ENCODE measurements at places on chromosomes 5 and 9.

DNA sequence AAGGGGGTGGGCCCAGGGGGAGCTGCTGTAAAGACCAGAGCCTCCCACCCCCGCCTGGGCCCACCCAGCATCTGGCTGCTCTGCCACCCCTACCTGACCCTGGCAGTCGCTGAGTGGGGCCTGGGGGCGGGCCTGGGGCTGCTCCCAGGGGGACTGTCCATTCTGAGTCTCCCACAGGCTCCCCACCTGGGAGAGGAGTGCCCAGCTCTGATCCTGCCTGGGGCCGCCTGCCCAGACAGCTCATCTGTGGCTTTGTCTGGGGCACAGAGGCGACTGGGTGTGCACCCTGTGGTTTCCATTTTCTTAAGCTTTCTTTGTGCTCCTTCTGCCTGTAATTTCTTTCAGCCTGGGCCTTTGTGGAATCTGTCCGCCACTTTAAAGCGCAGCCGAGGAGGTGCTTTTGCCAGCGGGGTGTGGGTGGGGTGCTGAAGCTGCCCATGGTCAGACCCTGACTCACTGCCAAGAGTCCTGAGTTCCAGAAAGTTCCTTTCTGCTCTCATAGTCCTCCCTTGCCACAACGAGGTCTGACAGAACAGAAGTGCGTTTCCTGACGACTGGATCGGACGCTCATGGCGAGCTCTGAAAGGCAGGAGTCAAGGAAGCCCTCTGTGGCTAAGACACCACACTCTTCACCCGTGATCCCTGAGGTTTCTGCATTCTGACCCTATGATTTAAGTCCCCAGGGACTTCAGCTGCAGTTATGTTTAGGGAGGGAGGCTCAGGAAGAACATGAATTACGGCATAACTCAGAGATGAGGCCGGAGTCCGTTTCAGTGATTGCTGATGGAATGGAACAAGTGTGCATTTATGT, 225.0 kb downstream of the FANCC start:
- DNase-seq, result peak; percentile 98

GRCh38 chr5:622359-622758, 10.2 kb downstream of the CEP72 start:
- DNase-seq, result no peak

DNA sequence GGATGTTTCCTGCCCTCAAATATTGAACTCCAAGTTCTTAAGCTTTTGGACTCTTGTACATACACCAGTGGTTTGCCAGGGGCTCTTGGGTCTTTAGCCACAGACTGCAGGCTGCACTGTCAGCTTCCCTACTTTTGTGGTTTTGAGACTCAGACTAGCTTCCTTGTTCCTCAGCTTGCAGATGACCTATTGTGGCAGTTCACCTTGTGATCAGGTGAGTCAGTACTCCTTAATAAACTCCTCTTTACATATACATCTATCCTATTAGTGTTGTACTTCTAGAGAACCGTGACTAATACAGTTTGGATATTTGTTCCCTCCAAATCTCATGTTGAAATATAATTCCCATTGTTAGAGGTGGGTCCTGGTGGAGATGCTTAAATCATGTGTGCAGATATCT, 681.9 kb upstream of the ARRDC3 start:
- no peak for DNase-seq

GRCh38 chr5:172903790-172904189, 55.4 kb upstream of the RPL26L1 start:
- DNase-seq, result peak; percentile 88

DNA sequence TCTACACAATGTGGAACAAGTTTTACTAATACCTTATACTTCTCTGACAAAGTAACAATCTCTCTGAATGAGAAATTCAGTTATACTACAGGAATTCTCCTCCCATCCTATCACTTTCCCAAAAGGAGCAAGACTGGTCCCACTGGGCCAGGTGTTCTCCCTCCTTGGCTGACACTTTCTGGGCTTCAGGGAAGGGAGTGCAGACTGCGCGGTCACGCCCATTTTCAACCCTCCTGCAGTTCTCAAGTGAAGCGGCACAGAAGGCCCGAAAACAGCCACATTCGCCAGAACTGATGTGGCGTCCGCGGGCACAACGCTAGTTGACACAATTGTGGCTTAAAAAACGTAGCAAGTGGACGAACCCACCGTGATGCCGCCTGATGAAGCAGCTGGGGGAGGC, 603 bp downstream of the SAXO1 start:
- no peak for DNase-seq

- peak; percentile 63 for DNase-seq
Observed at GRCh38 chr5:32232441-32233219, 58.5 kb upstream of the GOLPH3 start.

- no peak for DNase-seq
Observed at GRCh38 chr9:74205056-74205455, 292.1 kb upstream of the RORB start.

GRCh38 chr9:91694081-91694870, 255.8 kb downstream of the ROR2 start:
- no peak for DNase-seq

DNA sequence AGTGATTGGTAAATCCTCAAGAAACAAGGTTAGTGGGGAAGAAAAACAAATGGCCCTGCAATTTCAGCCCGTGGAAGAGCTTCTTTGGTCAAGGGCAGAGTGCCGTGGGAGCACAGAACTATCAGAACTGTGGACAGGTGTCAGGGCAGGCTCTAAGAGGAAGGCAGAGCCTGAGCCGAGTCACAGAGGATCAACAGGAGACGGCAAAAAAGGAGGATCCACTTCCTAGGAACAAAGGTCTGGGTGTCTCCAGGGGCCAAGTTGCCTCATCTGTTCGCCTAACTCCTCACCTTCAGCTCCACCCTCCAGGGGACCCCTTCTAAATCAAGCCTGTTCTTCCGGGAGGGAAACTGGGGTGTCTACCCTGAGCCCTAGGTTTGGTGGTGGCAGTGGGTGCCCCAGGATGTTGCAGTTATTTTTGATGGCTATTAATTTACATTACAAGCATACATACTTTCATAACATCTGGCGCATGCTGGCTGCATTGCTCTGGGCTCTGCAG, 88.0 kb downstream of the FEM1C start:
- DNase-seq, result no peak

DNA sequence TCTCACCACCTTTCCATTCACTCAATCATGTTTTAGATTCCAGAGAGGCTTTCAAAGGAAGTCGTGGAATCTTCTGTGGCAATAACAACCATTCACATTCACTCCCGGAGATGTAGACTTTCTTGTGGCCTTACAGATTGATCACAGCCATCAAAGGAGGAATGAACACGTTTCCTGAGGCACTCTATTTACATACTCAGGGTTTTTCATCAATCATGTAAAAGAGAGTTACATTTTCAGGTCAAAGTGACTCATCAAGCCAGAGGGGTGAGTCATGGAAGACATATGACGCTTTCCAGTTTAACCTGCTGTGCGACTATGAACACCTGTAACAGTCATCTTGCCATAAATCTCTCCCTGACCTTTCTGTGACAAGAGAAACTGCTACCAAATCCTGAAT, 39.3 kb upstream of the RAD23B start:
- peak; percentile 43 for DNase-seq

- DNase-seq, result no peak
Observed at GRCh38 chr5:41787265-41787664, 83.0 kb downstream of the OXCT1 start.

GRCh38 chr9:119736491-119737454, 367.5 kb upstream of the BRINP1 start:
- no peak for DNase-seq

GRCh38 chr5:157312492-157312891, 46.6 kb downstream of the CYFIP2 start:
- DNase-seq, result peak; percentile 44

GRCh38 chr5:171549274-171549673, 129.8 kb downstream of the FGF18 start:
- DNase-seq, result no peak

DNA sequence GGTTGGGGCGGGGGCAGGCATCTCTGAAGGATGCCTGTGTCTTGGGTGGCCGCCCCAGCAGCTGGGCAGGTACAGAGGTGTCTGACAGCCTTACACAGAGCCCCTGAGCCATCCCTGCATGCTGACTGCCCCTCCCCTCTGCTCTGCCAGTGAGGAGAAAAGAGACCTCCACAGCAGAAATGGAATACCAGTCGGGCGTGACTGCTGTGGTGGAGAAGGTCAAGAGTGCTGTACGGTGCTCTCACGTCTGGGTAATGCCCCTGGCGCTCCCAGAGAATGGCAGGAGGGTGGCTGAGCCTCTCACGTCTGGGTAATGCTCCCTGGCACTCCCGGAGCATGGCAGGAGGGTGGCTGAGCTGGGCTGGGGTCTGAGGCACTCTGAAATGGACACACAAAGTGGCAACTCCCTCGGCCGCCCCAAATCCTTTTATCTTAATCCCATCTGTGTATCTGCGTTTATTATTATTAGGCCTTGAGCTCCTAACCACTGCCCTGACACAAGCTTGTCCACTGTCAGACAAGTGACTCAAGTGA, 2.5 kb upstream of the RABL6 start:
- no peak for DNase-seq

DNA sequence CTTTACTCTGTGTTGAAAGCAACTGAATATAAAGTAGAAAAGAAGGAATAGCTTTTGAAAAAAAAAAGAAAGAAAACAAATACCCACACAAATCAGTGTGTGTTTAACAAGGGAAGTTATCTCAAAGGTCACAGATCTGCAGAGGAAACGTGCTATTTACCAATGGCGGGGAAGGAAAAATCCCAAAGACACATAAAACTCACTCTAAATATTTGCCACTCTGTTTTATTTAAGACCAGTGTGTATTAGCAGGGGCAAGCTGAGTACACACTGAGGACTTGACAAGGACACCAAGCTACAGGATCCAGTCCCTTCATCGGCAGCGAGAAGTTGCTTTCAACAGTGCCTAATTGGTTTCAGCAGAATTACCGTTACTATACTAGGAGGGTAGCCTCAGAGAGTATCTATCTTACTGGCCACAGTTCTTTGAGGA, 252.5 kb downstream of the DEPDC1B start:
- no peak for DNase-seq

DNA sequence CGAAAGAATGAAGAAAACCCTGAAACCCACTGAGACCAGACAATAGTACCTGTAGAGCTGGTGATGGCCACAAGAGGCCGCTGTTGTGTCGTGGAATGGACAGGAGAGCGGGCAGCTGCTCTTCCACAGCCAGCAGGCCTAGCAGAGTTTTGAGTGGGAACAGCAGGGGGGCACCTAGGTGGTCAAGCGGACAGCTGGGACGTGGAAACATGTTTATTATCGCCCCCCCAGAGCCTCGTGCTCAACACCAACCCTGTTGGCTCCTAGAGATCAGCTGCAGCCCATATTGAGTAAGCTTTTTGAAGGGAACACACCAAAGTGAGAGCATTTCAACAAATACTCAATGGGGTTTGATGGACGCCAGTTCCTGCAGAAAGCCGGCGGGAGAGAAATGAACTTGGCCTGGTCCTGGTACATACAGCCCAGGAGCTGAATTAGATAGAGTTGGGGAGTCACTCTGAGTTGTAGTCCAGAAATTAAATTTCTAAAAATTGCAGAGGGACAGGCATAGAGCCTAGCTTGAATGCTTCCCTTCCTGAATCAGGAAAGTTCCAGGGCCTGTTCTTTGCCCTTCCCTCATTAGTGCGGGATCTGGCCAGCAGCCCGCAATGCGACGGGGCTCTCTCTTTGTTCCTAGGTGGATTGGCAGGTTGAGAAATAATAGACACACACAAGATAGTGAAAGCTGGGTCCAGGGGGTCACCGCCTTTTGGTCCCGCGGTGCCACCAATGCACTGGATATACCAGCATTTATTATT, 33.8 kb downstream of the MFAP3 start:
- peak; percentile 65 for DNase-seq

DNA sequence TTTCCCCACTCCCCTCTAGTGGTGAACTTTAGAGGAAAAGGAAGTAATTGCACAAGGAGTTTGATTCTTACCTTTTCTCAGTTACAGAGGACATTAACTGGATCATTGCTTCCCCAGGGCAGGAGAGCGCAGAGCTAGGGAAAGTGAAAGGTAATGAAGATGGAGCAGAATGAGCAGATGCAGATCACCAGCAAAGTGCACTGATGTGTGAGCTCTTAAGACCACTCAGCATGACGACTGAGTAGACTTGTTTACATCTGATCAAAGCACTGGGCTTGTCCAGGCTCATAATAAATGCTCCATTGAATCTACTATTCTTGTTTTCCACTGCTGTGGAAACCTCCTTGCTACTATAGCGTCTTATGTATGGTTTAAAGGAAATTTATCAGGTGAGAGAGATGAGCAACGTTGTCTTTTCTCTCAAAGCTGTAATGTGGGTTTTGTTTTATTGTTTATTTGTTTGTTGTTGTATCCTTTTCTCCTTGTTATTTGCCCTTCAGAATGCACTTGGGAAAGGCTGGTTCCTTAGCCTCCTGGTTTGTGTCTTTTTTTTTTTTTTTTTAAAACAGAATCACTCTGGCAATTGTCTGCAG, 25.3 kb downstream of the SLC22A5 start:
- no peak for DNase-seq

GRCh38 chr9:7370988-7371387, 428.6 kb downstream of the DMAC1 start:
- DNase-seq, result no peak

DNA sequence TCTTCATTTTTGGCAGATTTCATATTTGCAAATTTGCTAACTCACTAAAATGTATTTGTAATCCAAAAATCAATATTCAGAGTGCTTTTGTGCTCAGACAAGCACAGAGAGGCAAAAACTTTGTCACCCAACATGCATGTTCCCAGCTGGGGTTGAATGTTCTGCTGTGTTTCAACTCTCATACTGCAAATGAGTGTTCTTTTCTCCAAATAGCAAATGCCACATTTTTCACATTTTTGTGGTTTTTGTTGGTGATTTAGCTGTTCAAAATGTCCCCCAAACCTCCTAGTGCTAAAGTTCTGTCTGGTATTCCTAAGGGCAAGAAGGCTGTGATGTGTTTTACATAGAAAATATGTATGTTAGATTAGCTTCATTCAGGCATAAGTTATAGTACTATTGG, 87.3 kb upstream of the PCSK5 start:
- DNase-seq, result peak; percentile 92

DNA sequence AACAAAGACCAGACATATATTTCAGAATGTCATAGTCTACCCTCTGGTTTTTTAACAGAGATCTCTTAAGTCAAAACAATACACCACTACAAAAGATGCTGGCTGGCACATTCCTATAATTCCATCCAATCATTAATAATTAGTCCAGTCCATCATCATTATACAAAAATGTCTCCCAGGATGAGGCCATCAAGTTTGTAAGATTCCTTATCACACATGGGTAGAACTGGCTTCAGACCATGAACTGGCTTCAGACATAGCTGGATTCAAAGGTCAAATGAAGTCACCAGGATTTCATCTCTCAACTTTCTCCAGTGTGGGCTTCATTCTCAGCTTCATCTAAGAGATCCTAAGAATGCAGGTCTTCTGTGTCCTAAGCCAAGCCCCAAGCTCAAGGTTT, 147.1 kb downstream of the ENC1 start:
- DNase-seq, result no peak

- peak; percentile 73 for DNase-seq
Observed at GRCh38 chr5:54643685-54644106, 126.1 kb downstream of the SNX18 start.

GRCh38 chr5:163633926-163634460, 128.6 kb downstream of the MAT2B start:
- no peak for DNase-seq

Data from LHCN-M2 (cell line).